ENCODE measurements at places on chromosomes 13 and 19.

DNA sequence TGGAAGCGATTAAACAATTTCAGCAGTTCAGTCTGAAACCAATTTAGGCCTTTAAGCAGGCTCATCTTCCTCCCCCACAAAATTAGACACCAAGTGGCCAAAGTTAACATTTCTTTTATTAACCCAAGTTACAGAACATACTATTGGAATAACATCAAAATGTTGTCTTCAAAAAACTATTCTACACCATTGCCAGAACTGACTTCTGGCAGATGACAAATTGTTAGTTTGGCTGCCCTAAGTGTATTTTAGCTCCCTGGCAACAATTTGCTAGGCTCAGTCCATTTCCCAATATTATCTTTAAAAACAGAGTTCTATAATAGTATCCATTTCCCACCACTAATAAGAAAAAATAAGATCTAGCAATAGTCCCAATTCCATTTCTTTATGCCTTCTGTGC is 107.8 kb downstream of the SGCG start:
- DNase-seq = no peak

GRCh38 chr13:112641456-112642089 is 48.3 kb upstream of the ATP11A start:
- DNase-seq = no peak

GRCh38 chr13:41352935-41353840 is 42.1 kb downstream of the NAA16 start:
- DNase-seq = peak; percentile 55

GRCh38 chr13:106614874-106615273 is 46.9 kb upstream of the ARGLU1 start:
- no peak for DNase-seq

GRCh38 chr13:75132701-75133695 is 349.0 kb downstream of the TBC1D4 start:
- DNase-seq = no peak

GRCh38 chr13:25739376-25739775 is 312.4 kb downstream of the SHISA2 start:
- no peak for DNase-seq

DNA sequence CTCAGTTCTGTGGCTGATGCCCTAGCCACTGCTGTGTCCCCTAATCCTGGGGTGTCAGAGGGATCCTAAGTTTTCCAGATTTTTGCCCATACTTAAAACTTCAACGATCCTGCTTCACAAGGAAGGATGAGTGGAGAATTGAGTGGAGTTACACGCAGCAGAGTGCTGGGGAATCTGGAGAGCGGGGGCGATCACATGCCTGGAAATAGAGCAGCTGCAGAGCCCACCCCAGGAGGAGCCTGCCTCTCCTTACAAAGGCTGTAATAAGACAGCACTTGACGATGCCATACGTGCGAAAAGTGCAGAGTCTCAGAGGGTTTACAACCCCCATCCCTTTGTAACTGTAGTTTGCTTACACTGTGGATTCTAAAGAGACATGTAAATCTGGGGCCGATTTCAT is 40.6 kb downstream of the SUGP2 start:
- DNase-seq = no peak

DNA sequence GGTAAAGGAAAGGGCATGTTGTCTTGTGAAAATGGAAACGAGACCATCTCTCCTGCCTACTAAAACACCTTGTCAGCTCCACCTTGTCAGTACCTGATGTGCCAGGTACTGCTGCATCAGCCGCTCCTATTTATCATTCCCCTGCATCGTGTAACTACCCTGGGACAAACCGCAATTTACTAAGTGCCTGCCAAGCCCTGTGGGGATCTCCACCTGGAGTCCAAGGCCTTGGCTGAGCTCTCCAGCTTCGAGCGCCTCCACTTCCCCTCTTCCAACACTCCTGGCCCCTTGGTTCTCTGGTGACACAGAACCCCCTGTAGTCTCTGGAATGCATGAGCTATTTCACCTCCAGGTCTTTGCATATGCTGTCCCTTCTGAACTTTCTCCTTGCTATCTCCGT is 25.9 kb upstream of the CCNP start:
- DNase-seq = no peak
